Skeletal muscle cell (primary cell): ENCODE measurements at places on chromosomes 13 and 19.

- no peak for DNase-seq
Observed at GRCh38 chr19:29644210-29644609, 21.1 kb upstream of the PLEKHF1 start.

DNA sequence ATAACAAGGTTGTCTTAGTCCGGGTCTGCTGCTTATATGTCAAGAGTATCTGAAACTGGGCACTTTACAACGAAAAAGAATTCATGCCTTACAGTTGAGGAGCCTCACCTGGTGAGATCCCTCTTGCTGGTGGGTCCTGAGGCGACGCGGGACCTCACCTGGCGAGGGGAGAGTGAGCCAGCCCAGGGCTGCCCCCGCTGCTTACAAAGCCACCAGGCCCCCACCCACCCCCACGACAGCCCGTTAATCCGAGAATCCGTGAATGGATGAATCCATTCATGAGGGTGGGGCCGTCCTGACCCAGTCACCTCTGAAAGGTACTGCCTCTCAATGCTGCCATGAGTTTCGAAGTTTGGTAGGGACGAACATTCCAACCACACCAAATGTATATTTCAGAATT lies 54.0 kb upstream of the F7 start:
- no peak for DNase-seq

DNA sequence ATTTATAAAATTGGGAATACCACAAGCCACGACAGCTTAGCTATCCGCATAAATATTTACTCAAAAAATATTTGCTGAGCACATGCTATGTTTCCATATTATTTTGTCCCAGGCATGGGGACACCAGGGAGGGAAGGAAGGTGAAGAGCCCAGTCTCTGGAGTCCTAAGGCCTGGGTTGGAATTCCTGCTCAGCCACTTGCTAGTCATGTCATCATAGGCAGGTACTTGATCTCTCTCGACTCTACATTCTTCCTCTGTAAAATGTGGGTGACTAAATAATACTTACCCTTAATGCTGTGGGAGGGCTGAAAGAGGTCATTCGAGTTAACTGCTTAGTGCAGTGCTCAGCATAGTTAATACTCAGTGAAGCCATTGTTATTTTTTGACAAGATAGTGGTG lies 4.3 kb upstream of the RNASEH2B start:
- DNase-seq = no peak

DNA sequence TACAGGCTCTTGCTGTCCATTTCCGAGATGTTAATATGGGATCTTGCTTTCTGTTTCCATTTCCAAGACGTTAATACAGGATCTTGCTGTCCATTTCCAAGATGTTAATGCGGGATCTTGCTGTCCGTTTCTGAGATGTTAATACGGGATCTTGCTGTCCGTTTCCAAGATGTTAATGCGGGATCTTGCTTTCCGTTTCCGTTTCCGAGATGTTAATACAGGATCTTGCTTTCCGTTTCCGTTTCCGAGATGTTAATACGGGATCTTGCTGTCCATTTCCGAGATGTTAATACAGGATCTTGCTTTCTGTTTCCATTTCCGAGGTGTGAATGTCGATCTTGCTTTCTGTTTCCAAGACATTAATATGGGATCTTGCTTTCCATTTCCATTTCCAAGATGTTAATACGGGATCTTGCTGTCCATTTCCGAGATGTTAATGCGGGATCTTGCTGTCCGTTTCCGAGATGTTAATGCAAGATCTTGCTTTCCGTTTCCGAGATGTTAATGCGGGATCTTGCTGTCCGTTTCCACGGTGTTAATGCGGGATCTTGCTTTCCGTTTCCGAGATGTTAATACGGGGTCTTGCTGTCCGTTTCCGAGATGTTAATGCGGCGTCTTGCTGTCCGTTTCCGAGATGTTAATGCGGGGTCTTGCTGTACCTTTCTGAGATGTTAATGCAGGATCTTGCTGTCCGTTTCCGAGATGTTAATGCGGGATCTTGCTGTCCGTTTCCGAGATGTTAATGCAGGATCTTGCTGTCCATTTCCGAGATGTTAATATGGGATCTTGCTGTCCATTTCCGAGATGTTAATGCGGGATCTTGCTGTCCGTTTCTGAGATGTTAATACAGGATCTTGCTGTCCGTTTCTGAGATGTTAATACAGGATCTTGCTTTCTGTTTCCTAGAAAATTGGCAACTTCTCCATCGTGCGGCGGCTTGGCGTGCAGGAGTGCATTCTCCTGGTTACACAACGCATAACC lies 38.3 kb downstream of the PEX11G start:
- DNase-seq = no peak

- peak; percentile 64 for DNase-seq
Observed at GRCh38 chr19:37977992-37978391, 71.0 kb downstream of the SIPA1L3 start.
